ENCODE measurements at places on chromosomes 2 and 18.

DNA sequence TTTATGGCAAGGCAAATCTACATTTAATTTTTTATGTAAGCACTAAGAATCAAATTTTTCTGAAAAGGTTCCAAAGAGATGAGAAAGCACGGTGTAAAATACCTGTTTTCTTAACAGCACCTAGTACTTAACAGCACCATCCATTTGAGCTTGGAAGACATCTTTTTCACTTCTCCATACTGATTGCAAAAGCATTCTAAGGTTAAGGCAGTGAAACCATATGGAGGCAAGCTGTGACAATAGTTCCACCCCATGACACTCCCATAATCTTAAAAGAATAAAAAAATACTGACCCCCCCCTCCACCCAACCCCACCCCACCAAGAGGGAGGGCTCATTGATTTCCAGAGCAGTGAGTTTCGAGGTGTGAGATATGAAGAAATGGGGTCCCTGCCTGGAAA, 60.6 kb downstream of the ZCCHC2 start:
- no peak for DNase-seq

- no peak for DNase-seq
Measured at GRCh38 chr2:238306672-238306998, 13.7 kb upstream of the TRAF3IP1 start.

DNA sequence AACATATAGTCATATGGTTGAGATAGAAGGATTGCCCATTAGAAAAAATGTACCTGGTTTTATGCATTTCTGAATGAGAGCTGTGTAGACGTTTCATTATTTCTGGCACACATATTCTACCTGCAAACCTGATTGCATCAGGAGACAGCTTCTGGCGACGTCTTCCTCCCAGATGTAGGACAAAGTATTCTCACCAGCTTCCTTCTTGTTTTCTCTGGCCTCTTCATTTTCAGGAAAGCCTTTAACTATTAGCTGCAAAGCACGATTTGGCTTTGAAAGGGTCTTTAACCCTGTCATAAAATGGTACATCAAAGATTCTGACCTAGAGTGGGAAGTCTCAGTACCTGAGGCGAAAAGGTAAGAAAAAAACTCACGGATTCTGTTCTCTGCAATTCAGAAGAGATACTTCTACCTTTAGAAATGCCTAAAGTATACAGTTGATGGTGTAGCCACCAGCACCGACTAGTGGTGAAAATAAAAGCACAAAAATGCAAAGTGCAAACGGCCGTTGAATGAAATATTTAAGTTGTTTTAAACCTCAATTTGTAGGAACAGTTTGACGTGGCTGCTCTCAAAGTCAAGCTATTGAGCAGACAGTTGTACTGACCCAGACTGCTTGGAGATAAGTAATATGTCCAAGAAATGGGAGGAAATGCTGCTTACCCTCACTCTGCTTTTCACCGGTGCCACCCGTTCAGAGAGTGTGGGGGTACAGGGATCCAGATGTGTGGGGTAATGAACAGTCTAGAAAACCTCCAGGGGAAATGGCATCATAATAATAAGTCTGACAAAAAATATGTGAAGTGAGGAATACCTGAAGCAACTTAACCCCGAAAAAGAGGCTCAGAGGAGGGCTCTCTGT, 20.2 kb downstream of the IL18RAP start:
- no peak for DNase-seq

DNA sequence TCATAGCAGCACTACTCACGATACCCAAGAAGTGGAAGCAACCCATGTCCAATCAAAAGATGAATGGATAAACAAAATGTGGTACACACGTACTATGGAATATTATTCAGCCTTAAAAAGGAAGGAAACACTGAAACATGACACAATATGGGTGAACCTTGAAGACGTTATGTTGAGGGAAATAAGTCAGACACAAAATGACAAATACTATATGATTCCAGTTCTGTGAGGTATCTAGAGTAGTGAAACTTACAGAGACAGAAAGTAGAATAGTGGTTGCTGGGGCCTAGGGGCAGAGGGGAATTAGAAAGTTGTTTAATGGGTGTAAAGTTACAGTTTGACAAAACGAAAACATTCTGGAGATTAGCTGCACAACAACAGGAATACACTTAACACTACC, 24.7 kb downstream of the TLK1 start:
- DNase-seq, result no peak

DNA sequence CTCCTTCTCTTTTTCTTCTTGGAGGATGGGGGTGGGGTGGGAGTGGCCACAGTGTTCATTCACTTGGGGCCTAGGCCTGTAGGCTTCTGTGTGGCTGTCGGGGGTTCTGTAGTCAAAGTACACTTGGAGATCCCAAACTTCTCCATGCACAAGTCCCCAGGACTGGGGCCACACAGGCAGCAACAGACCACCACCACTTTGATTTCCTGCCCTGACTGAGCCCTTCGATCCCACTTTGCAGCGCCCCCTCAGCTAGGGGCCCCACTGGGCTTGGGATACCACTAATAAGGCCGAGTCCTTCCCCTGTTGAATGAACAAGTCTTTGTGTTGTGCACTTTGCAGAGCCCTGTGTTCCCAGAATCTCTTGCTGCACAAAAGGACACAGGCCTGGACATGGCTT, 5.5 kb upstream of the TEX51 start:
- no peak for DNase-seq

DNA sequence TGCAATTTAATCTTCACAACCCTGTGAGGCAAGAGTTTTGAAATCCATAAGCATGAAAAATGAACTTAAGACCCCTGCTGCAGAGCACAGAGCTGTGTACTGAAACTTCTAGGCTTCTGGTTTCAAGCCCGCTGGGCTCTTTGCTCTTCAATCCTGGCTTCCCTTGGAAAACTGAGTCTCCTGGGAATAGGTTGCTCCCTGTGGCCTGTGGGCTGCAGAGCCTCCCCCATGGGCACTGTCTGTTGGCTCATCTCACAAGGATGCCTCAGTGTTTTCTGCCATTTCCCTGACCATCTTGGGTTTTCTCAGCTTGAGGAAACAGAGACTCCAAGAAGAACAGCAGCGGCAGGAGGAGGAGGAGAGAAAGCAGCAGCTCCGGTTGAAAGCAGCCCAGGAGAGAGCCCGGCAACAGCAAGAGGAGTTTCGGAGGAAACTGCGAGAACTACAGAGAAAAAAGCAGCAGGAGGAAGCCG, 44.5 kb downstream of the SUMO1 start:
- DNase-seq, result no peak

GRCh38 chr18:58166278-58166844, 122.3 kb downstream of the NEDD4L start:
- no peak for DNase-seq

DNA sequence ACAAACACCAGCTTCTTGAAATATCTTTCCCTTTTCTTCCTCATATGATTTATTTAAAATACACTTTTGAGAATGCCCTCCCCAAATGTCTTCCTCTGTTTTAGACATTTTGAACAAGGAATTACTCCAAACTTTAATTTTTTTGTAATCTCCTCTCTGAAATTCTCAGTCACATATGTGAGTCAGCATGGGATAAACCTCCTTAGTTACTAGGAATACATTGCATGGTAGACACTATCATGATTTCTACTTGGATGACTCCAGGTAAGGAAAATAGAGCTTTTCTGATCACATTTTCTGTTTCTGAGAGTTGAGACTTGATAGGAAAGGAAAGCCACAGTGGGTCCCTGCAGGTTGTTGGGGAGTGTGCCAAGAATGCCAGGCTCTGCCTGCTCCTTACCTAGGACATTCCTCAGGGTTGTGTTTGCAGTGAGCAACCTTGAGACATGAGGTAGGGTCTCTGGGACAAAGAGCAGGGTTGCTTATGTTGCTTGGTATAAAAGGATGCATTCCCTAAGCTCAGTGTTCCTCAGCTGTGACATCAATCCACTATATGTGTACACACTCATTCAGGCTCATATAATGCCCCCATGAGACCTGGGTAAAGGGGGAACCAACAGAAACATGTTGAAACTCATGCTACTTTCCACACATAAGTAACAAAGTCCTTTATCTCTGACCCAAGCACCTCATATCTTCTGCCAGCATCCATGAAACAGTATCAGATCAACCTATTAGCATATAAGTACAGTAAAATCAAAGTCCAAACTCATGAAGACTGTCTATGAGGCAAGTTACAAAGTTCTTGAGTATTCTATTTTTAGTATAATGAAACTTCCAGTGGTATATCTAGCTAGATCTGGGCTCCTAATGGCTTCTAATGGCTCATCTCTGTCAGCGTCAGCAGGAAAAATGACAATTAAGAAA, 112.8 kb upstream of the SCN1A start:
- no peak for DNase-seq

GRCh38 chr2:110124939-110125691, 9.5 kb upstream of the MALL start:
- DNase-seq, result no peak
